ENCODE measurements at places on chromosomes 7 and 10.

DNA sequence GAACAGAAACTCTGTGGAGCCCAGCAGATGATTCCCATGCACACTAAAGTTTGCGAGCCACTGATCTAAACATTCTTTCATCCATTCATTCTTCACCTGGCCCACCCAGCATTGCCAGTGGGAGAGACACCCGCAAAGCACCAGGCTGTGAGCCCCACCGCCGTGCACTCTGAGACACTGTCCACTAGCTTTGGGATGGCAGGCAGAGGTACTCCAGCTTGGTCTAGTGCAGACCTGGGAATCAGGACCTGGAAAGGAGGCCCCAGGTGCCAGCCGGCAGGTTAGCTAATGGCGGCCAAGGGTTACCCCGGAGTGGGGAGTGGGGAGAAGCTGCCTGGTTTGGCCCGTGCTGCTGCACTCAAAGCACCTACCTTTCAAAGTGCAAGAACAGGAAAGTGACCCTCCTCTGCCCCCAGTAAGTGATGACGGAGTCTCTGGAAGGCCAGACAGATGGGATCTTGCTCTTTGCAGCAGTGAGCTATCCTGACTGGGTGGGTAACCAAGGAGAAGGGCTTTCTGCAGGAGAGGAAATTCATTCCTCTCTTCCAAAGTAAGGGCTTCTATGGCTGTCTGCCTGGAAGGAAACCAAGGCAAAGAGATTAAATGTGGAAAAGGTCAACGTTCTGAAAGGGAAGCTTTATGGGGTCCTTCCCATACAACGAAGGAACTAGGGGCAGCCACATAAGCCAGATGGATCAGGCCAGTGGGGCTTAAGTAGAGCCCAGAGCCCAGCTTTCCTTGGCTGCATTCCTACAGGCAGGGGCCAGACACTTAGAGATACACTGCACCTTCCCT is 74.2 kb upstream of the LRRC4 start:
- no peak for DNase-seq

DNA sequence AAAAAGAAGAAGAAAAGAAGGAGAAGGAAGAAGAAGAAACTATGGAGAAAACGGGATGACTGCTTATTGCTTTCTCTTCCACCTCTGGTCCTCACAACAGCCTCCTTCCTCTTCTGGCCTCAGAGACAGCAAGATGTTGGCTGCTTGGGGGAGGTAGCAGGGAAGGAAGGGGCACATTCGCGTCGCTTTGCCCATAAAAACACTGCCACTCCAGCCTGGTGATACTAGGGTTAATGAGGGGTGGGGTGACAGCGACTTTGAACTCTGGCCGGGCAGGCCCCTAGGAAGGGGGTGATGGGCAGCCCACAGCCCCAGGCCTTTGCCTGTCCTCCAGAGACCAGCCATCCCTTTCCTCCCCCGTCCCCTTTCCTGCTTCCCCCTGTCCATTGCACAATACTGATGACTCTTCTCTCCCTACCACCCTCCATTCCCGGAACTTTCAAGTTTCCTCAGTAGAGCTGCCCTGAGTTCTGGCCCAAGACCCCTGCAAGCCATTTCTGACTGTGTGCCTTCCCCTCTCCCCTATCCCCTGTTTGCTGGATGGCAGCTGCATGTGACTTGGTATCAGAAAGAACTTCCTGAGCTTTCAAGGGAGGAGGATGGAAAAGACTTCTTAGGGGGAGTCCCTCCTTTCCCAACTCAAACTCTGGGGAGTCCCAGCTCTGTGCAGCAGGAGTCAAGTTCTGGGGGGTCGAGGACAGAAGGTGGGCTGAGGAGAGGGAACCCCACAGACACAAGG is 2.2 kb upstream of the CUEDC2 start:
- DNase-seq: no peak

- no peak for DNase-seq
Measured at GRCh38 chr7:23907012-23907411, 197.0 kb downstream of the STK31 start.

DNA sequence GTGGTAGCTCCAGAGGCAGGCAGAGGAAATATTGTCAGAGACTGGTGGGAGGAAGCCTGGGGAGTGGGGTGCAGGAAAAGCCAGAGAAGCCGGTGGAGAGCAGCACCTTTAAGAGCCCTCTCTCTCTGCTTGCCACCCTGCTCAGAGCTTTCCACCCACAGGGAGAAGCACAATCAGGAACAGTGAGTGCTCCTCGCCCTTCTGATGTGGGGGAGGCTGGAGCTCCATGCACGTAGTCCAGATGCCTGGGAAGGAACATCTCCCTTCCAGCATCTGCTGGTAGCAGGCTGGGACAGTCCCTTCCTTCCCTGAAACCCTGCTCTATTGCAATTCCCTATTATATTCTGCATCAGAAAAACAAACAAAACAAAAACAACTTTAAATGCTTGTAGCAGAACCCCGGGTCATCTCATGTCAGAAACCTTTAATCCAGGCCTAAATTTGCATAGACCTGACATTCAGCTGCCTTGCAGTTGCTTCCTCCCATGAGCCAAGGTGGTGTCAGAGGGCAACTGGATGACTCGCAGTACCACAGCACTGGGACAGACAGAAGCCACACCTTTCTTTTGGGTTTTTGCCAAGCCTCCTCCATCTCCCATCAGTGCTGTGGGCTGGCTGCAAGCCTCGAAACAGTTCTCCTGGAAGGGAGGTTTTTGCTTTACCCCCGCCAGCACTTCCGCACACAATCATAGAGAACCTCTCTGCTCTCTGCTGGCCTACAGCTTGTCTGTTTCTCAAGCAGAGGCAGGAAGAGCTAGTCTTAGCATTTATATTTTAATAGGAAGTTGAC is 13.1 kb downstream of the AVPI1 start:
- DNase-seq: no peak

DNA sequence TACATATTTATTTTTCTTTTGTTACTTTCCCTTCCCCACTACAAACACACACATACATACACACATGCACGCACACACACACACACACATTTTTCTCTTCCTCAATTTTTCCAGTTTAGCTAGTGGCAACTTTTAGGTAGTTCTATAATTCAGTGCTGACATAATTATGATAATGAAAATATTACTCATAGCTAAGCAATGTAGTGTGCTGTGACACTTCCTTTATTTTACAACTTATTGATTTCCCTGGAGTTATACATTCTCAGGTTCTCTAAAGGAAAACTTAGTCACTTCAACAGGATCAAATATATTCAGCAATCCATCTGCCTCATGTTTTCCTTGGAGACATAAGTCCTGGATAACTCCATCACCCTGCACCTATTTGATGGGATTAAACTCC is 151.6 kb downstream of the CACNA2D1 start:
- DNase-seq: no peak

DNA sequence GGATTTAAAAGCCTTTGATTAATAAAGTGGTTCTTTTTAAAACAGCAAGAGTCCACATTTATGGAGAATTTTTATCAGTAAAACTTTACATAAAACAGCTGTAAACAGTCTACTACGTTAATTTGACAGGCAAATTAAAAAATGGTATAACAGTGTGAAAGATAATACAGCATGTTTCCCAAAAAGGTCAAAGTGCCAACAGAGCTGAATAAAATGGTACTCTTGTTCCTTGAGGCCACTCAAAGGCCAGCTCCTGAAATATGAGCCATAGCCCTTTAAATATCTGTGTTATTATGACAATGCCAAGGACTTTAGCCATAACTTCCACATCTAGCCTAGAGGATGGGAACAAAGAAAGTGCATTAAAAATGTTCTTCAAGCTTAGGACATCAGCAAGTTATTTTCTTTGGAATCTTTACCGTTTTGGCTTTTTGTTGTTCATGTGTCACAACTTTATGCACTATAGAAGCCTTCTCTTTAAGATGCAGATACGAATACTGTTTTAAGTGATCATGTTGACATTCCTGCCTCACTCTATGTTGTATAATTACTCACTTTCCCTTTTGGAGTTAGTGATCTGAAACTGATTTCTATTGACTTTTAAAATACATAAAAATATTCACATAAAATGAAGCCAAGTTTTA is 165.6 kb downstream of the RNLS start:
- DNase-seq: no peak

DNA sequence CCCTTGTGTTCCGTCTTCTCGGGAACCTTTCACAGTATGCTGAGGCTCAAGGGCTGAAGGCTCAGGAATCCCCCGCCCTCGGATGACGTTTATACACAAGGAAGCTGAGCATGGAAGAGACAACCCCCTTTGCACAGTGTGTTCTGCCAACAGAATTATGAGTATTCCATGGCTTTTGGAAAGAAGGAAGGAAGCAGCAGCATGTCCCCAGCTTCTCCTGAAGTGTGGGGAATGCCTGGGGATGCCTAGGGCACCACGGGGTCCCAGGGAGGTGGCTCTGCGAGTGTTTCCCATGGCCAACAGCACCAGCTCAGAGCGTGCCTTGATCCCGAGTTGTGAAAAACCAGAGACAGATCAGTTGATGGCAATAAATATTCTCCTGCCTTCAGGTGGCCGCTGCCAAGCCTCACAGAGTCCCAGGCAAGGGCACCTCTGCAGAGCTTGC is 88.8 kb upstream of the DDC start:
- DNase-seq: no peak

GRCh38 chr10:3806603-3807002 is 21.6 kb upstream of the KLF6 start:
- no peak for DNase-seq

DNA sequence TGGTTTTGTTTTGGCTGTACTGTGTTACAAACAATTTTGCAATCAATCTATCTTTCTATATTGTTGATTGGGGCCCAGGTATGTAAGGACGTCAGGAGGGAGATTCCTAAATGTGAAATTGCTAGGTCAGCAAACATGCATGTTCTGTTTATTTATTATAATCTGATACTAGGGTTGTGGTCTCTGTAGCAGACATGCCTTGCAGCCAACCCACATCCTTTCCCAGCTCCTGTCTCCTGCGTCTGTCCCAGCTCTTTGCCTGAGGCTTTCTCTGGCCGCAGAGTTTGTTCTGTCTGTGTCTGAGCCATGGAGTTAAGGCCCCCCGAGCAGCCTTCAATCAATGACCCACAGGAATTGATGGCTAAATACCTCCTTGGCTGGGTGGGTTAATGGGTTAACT is 124.0 kb upstream of the ZEB1 start:
- DNase-seq: peak; percentile 71

- DNase-seq: no peak
Measured at GRCh38 chr7:88090671-88091070, 129.2 kb downstream of the SRI start.

GRCh38 chr10:71320592-71320991 is 1.5 kb downstream of the SLC29A3 start:
- no peak for DNase-seq

- DNase-seq: no peak
Measured at GRCh38 chr7:80508440-80508839, 3.4 kb downstream of the GNAT3 start.

DNA sequence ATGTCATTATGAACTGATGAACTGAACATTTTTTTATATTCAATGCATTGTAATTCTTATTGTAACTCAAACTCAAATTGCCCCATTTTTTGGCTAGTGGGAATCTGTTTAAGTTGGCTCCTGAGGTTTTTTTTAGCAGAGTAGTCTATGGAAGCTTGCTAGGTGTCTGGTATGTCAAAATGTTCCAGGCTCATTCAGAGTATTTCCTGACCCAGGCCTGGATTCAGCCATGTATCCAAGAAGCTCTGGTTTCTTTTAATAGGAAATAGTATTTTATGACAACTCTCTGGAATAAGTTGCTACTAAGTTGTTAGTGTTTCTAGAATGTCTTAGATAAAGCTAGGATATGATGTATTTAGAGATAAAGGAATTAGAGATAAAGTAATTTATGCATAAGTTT is 288.0 kb downstream of the ARL4A start:
- no peak for DNase-seq

GRCh38 chr7:24769014-24769830 is 12.0 kb upstream of the GSDME start:
- DNase-seq: no peak
